Stimulated activated CD4-positive, alpha-beta T cell treated with anti-CD3 and anti-CD28 coated beads, Interleukin-15, amount 100 ng/mL, for 1 hour (primary cell): ENCODE measurements at places on chromosomes 2 and 18.
A peak's percentile ranks its signal among the peaks of the same experiment; 100 is the strongest.

- no peak for DNase-seq
Observed at GRCh38 chr18:62979176-62979575, 263.8 kb downstream of the PHLPP1 start.

DNA sequence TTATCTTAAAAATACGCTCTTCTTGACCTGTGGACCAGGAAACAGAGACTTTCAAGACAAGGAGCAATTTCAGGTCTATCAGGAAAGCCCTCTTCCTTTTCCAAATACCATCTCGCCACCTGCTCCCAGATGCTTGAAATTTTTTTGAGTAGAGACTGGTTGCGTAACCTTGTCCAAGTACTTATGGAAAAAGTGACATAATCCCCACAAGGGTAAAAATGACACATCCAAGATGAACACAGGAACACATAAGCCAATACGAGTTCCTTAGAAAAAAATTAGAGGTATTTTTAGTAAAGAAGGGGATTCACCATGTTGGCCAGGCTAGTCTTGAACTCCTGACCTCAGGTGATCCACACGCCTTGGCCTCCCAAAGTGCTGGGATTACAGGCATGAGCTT is 1.8 kb downstream of the SERPINB13 start:
- no peak for DNase-seq

- DNase-seq: no peak
Observed at GRCh38 chr2:29080886-29081743, 6.8 kb upstream of the PCARE start.

- DNase-seq: no peak
Observed at GRCh38 chr2:88450186-88450585, 2.3 kb downstream of the FOXI3 start.

GRCh38 chr2:18455236-18455862 is 105.1 kb downstream of the RDH14 start:
- no peak for DNase-seq

- DNase-seq: no peak
Observed at GRCh38 chr2:103788389-103788788, 1026.6 kb downstream of the TMEM182 start.

- no peak for DNase-seq
Observed at GRCh38 chr2:221420245-221420644, 151.9 kb downstream of the EPHA4 start.

DNA sequence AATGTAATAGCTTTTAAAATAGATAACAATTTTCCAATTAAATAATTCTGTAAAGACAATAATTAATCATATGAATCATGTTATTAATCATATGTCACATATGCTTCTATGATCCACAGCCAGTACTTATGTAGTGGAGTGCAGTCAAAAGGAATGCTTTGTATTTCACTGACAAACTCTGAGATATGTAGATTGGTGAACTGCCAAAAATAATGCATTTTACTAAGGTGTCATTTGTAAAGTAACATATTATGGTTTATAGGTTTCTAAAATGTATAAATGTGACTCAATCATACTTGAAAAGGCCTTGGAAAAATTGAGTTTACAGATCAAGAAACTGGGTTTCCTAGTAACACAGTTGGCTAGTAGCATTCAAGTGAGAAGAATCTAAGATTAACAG is 93.8 kb upstream of the KCNH7 start:
- DNase-seq: no peak

DNA sequence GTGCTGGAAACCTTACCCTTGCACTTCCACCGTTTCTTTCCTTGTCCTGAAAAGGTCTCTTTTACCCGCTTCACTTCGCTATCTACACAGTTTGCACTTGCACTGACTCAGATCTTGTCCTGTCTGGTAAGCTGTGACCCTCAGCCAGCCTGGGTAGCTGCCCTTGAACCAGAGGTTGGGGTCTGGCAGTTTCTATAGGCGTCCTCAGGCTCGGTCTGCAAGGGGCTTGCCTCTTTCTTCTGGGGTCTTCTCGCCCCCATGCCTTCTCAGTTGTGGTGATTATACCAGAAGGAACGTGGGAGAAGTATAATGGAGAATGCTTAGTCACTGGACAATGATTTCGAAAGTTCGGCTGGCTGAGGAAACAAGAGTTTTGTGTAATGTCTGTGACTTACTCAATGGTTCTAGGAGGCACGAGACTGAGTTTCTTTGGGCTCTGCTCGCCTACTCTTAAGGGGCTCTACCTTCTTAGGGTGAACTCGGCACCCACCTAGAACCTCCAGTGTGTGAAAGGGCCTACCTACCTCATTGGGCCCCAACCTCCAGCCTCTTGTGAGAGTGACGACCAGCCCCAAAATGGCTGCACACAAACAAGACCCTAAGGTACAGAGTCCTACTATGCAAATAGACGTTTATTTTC is 6.9 kb upstream of the STAT1 start:
- no peak for DNase-seq

GRCh38 chr18:58716060-58716756 is 44.9 kb downstream of the MALT1 start:
- no peak for DNase-seq

DNA sequence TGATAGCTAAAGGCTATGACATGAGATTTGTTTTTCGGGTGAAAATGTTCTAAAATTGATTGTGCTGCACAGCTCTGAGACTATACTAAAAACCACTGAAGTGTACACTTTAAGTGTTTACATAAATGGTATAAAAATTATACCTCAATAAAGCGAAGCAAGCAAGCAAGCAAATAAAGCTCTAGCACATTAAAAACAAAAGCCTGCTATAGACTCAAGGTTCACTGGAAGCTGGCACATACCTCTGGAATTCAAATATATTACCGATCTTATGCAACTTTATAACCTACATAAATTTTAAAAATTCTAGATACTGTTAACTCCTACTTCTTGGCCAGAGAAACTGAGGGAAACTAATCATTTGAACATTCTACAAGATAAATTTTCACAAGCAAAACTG is 20.1 kb downstream of the PELI1 start:
- DNase-seq: no peak

- no peak for DNase-seq
Observed at GRCh38 chr2:36088716-36089328, 266.8 kb upstream of the CRIM1 start.

DNA sequence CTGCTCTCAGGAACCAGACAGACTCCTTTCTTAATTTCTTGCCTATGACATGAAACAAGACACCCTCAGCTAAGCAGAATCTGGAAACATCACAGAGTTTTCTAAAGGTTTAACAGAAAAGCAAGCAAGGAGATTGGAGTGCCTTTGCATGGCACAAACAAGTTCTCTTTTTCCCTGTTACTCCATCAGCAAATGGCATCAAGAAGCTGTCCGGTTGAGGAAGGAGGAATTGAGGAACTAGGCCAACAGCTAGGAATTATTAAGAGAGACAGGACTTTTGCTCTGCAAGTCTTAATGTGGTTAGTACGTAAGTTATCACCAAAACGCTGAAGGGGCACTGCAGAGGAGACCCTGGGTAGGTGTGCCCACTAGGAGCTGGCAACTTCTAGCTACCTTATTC is 53.2 kb downstream of the NEB start:
- no peak for DNase-seq

DNA sequence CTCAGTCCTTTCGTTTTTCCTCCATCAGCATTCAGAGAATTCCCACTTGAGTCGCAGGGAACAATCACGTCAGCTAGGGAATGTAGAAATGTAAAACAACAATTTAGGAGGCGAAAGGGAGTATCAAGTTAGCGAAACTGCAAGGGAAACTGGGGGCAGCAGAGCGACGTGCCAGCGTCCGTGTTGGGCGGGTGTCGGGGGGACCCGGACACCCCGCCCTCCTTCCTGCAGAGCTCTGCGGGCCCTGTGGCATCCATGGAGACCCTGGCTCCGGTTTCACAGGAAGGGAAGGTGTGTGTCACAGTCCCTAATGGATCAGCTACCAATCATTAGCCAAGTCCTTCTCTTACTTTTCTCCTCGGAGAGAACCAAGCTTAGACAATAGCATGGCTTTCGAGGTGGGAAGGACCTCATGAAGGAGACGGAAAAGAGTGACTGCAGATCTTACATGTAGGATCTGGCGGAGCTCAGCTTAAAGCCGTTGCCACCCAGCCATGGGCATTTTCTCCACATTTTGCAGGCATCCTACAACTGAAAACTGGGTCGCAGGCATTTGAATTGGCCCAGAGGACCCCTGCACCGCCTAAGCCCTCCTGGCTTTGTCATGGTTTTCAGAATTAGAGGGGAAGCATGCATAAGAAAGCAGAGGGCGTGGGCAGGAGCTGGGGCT is 33.7 kb downstream of the SOX11 start:
- DNase-seq: no peak

DNA sequence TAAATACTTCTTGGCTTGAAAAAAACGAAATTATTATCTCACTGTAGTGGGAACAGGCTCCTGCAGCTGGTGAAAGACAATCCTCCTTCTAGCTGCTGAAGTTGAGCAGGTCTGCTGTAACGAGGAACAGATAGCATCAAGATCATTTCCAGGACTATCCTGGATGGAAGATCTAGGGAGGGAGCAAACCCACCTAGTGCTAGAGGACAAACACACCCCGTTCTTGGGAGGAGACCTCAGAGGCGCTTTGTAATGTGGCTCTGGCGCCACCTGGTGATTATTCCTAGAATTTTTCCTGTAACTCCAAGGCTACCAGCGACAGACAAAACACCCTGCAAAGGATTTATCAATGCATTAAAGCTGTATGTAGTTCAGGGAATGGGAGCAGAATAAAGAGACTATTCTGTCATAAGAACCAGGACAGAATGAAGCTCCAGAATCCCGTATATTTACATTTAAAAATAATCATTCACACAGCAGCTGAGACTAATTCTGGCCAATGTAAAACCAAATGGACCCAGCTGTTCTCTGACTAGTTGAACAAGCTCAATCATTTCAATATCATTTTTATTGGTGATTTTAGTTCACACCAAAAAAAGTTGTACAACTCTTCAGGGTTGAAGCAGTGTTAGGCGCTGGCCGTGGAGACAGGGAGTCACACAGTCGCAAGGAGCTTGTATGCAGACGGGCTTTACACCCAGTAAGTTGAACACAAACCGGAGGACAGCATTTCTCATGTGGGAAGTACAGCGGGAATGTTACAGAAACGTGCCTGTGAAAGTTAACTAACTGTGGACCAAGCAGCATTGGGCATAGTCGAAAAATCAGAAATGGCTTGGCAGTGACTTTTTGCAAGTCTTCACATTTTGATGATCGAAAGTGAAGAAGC is 290.3 kb downstream of the TRIB2 start:
- peak; percentile 40 for DNase-seq

DNA sequence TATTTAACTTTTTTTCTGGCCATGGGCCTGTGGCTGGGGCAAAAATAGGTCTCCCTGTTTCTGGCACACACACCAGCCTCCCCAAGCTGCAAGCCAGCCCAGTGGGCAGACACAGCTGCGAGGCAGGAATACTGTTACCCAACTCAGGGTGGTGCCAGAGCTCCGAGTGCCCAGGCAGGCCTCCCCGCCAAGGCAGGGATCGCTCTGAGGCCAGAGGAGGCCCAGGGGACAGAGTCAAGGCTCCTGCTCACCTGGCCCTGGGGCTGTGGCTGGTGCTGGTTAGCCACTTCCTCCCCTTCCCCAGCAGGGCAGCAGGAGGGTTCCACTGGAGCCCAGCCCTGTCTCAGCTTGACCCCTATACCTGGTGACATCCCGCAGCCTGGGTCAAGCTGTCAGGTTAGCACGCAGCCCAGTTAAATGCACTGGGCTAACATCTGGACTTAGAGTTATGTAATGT is 67.1 kb upstream of the EPAS1 start:
- no peak for DNase-seq

GRCh38 chr2:45984366-45984765 is 312.8 kb upstream of the EPAS1 start:
- DNase-seq: no peak
